ENCODE measurements at places on chromosomes 5 and 9. TPM values are rescaled to one million over a fixed set of nuclear protein-coding genes. Genes with fewer than 3 reads are reported as not detected.

GRCh38 chr5:158354958-158355357 is 496.0 kb upstream of the CLINT1 start:
- H3K27ac ChIP-seq: no peak overlapping the region
- DNase-seq: no peak

DNA sequence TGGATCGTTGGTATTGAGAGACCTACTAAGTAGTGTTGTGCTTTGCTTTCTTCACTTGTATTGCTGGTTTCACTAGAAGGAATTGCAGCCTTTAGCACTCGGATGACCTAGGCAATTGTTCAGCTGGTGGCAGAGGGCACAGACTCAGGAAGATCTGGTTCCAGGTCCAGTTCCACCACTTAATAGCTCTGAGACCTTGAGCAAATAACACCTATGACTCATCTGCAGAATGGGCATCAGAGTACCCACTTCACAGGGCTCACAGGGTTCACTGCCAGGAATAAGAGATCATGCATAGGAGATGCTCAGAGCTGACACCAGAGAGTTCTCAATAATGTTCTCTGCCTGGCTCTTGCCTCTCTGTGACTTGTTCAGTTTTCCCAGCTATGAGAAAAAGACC is 133.6 kb downstream of the SIL1 start:
- DNase-seq: no peak
- no peaks in the 10 kb centered on the region for H3K27me3 ChIP-seq
- peaks cover 8% of the 10 kb centered on the region for H3K4me1 ChIP-seq
- H3K36me3 ChIP-seq: peaks cover 1% of the 10 kb centered on the region

GRCh38 chr9:21154018-21154608 is 12.3 kb downstream of the IFNA21 start:
- DNase-seq: no peak
- peak overlapping the region; percentile 17 for H3K27ac ChIP-seq
- peaks cover 12% of the 10 kb centered on the region for H3K36me3 ChIP-seq
- H3K4me1 ChIP-seq: peaks cover 14% of the 10 kb centered on the region

Gene MOB3B
- total RNA-seq: 3.6 TPM

DNA sequence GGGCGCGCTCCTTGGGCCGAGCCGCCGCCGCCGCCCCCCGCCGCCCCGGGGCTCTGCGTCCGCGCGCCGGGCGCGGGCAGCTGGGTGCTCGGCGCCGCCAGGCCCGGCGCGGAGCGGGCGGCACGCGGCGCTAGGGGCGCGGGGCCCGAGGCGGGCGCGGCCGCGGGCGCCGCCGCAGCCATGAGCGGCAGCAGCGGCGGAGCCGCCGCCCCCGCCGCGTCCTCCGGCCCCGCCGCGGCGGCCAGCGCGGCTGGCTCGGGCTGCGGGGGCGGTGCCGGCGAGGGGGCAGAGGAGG is 351 bp downstream of the TRIO start:
- DNase-seq: no peak
- peaks cover 70% of the 10 kb centered on the region for H3K27me3 ChIP-seq
- H3K4me1 ChIP-seq: peaks cover 5% of the 10 kb centered on the region
- no peak overlapping the region for H3K27ac ChIP-seq
- H3K36me3 ChIP-seq: no peaks in the 10 kb centered on the region

- no peak overlapping the region for H3K27ac ChIP-seq
- no peak for DNase-seq
- H3K27me3 ChIP-seq: peaks cover 2% of the 10 kb centered on the region
- peaks cover 14% of the 10 kb centered on the region for H3K4me1 ChIP-seq
Observed at GRCh38 chr5:133259199-133259997, 207.6 kb downstream of the HSPA4 start.

GRCh38 chr5:149818116-149818515 is 88.0 kb downstream of the PPARGC1B start:
- no peak overlapping the region for H3K4me3 ChIP-seq
- H3K4me1 ChIP-seq: peaks cover 2% of the 10 kb centered on the region
- H3K27me3 ChIP-seq: no peaks in the 10 kb centered on the region
- no peak overlapping the region for H3K27ac ChIP-seq

- no peak overlapping the region for H3K27ac ChIP-seq
- H3K27me3 ChIP-seq: no peaks in the 10 kb centered on the region
- no peaks in the 10 kb centered on the region for H3K4me1 ChIP-seq
- no peak for DNase-seq
- H3K4me3 ChIP-seq: no peak overlapping the region
Observed at GRCh38 chr5:24163091-24163490, 481.7 kb downstream of the CDH10 start.

DNA sequence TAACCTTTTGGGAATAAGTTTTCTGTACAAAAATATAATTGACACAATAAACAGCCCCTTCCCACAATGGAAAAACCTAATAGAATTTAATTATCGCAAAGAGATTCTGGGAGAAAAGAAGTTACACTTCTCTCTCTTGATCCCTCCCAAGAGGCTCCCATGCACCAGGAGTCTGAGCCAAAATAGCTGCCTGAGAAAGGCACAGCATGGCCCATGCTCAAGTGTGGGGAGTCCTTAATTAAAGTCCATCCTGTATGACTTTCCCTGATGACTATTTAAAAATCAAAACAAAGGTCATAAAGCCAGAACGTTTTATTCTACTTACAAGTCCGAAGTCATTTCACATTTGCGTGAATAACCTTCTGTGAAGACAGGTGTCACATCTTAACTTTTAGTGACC is 155.1 kb downstream of the SPOCK1 start:
- no peak overlapping the region for H3K4me3 ChIP-seq
- no peak for DNase-seq
- H3K27me3 ChIP-seq: peaks cover 2% of the 10 kb centered on the region
- H3K4me1 ChIP-seq: no peaks in the 10 kb centered on the region
- H3K27ac ChIP-seq: no peak overlapping the region
- H3K36me3 ChIP-seq: no peaks in the 10 kb centered on the region

- DNase-seq: no peak
- peaks cover 2% of the 10 kb centered on the region for H3K27me3 ChIP-seq
- H3K27ac ChIP-seq: no peak overlapping the region
- peaks cover 4% of the 10 kb centered on the region for H3K36me3 ChIP-seq
- H3K4me3 ChIP-seq: no peak overlapping the region
Observed at GRCh38 chr9:21936161-21936560, 58.0 kb downstream of the CDKN2A start.

Gene DCTN3
- total RNA-seq: 121 TPM

GRCh38 chr5:129960831-129961230 is 56.6 kb downstream of the CHSY3 start:
- H3K36me3 ChIP-seq: no peaks in the 10 kb centered on the region
- H3K27me3 ChIP-seq: no peaks in the 10 kb centered on the region
- H3K4me1 ChIP-seq: no peaks in the 10 kb centered on the region

GRCh38 chr5:72434781-72435437 is 72.3 kb downstream of the ZNF366 start:
- H3K4me1 ChIP-seq: no peaks in the 10 kb centered on the region
- H3K27ac ChIP-seq: no peak overlapping the region
- no peak for DNase-seq
- H3K36me3 ChIP-seq: no peaks in the 10 kb centered on the region

- no peak overlapping the region for H3K27ac ChIP-seq
- no peak for DNase-seq
- peaks cover 6% of the 10 kb centered on the region for H3K4me1 ChIP-seq
- no peaks in the 10 kb centered on the region for H3K27me3 ChIP-seq
- H3K4me3 ChIP-seq: no peak overlapping the region
- no peaks in the 10 kb centered on the region for H3K36me3 ChIP-seq
Observed at GRCh38 chr5:158855510-158855909, 244.2 kb downstream of the EBF1 start.

Gene LCN2
- total RNA-seq: not detected

Gene OR1Q1
- total RNA-seq: 0.33 TPM

GRCh38 chr5:132439521-132440089 is 51.0 kb downstream of the IRF1 start:
- peak overlapping the region; percentile 86 for H3K27ac ChIP-seq
- H3K27me3 ChIP-seq: no peaks in the 10 kb centered on the region
- no peak for DNase-seq

- DNase-seq: no peak
- no peaks in the 10 kb centered on the region for H3K36me3 ChIP-seq
- no peak overlapping the region for H3K4me3 ChIP-seq
- no peaks in the 10 kb centered on the region for H3K4me1 ChIP-seq
Observed at GRCh38 chr5:5078009-5078897, 61.9 kb upstream of the ADAMTS16 start.

Gene ATP10B
- total RNA-seq: not detected

DNA sequence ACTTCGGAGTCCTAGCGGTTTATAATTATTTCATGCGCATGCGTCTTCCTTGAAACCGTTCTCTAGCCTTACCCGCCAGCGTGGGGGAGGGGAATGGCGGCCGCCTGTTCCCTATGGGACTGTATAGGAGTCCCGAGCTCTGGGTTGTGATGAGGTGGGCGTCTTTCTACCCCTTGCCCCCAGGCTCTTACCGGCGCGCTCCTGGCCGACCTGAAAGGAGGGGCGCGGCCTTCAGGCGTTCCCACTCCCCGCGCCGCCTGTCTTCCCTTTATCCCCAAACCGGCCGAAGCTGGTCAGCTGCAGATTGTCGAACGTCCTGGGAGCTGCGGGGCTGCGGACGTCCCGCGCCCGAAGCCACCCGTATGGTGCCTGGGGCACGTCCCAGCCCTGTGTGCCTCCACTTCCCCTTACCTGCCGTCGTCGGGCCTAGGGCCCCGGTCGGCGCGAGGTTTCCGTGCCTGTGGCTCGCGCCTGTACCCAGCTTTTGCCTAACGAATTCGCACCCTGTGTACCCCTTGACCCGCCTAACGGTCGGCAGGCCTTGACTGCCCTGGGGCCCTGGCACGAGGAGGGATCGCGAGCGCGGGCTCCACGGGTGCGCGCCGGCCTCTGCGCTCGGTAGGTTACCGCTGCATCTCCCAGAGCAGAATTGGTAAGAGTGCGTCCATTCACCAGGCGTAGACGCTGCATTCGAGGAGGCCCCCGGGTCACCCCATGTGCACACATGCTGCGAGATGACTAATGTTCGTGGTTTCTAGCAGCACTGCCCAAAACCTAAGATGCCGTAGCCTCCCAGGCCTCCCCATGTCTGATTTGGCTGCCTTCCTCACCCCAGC is 653 bp upstream of the HNRNPH1 start:
- peaks cover 35% of the 10 kb centered on the region for H3K4me1 ChIP-seq
- peak overlapping the region; percentile 100 for H3K27ac ChIP-seq
- no peak for DNase-seq
- H3K27me3 ChIP-seq: no peaks in the 10 kb centered on the region
- H3K4me3 ChIP-seq: peak overlapping the region; percentile 100

Gene SPIN1
- 42.2 TPM for total RNA-seq

Gene CHSY3
- total RNA-seq: not detected
